ENCODE measurements at places on chromosomes 7 and 10.

DNA sequence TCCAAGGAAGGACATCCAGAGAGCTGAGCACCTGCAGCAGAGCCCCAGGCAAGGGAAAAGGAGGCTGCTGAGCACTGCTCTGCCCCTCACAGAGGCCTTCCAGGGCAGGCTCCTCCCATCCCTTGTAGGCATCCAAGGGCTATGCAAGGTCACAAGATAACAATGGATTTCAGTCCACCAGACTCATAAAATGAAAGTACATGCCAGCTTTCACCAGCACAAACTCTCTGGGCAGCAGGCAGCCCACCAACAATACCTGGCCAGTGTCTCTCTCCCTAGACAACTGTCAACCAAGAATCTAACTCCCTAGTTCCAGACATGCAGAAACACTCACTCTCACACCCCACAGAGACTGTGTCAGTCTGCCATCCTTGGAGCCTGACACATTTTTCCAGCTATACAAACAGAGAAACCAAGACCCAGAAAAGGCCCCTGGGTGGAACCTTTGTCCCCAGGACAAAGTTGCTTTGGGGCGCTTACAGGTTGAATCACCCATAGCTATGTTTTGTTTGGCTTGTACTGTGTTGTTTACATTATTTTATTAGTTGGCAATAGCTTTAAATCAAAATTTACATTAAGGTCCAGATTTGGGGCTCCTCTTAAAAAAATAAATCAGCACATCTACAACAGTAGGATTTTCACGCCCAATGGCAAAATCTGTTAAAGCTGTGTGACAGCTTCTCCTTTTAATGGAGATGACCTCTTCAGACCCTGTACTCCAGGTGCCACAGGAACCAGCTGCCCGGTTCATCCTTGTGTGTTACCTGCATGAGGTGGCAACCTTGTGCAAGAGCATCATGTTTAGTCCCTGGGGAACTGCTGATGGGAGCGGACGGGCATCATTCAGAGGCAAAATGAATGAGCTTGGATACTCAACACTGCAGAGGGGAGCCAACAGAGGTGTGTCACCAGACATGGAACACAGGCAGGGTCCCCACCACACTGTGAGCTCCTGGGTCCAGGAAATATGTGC, 5.2 kb downstream of the GRID1 start:
- no peak for DNase-seq

- DNase-seq, result peak; percentile 33
These were observed 1.5 kb downstream of the GSDME start for GRCh38 chr7:24755541-24756407.

- DNase-seq, result no peak
These were observed 111.8 kb downstream of the WDR11 start for GRCh38 chr10:120962756-120963593.

DNA sequence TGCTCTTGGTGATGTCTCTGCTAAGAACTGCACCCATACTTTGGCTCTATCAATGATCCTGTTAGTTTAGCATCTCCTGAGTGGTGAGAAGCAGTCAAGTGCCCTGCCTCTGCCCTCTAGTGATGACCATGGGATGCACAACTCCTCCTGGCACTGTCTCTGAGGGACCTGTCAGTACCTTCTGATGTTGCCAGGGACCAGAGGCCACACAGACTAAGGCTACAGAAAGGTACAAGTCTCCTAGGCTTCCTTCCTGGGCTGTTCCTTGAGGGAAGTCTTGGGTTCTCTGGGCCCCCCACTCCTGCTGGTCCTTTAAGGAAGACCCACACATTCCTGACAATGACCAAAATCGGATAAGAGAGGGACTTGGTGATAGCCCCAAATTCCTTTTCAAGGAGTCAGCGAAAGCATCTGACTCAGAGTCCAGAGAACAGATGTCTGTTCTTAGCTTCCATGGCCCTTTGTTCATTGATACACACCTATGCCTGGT, 15.3 kb downstream of the NKX2-3 start:
- DNase-seq, result no peak

DNA sequence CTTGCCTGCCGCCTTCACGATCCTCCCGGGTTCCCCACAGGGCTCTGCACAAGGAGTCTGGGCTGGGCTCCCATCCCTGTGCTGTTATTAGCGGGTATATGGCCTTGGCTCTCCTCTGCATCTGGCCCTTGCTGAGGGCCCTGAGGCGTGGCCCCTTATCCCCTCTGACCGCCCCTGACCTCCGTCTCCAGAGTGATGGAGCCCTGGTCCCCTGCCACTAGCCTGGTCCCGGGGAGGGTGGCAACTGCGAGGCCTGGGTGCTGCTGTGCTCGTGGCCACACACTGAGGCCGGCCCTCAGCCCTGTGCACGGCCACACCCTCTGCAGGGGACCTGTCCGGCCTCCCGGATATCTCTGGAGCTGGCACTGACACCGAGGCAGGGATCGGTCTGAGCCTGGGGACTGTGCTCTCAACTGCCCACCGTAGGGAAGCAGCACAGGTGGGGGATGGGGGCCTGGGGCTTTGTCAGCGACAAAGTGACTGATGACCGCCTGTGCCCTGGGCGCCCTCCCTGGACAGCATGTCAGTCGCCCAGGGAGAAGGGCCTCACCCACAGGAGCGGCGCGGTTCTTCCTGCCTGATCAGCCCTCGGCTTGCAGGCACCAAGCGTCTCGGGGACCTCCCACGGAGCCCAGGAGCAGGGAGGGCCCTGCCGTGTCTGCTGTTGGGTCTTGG, 72.4 kb downstream of the NKX6-2 start:
- no peak for DNase-seq

DNA sequence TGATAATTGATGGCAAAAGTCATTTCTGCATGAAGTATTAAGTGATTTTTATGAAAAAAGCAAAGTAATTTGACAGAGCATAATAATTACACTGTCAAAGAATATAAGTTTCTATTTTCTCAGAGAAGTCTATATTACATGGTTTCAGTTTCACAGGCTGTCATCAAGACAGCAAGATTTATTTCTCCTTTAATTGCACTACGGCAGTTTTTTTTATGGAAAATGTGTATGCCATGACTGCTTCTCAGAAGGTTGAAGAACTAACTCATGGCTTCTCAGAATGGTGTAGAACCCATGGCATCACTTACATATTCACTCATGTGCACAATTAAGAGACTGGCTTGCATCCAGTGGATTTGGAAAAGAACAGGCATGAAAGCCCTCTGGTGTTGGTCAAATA, 870.3 kb upstream of the SORCS1 start:
- no peak for DNase-seq

DNA sequence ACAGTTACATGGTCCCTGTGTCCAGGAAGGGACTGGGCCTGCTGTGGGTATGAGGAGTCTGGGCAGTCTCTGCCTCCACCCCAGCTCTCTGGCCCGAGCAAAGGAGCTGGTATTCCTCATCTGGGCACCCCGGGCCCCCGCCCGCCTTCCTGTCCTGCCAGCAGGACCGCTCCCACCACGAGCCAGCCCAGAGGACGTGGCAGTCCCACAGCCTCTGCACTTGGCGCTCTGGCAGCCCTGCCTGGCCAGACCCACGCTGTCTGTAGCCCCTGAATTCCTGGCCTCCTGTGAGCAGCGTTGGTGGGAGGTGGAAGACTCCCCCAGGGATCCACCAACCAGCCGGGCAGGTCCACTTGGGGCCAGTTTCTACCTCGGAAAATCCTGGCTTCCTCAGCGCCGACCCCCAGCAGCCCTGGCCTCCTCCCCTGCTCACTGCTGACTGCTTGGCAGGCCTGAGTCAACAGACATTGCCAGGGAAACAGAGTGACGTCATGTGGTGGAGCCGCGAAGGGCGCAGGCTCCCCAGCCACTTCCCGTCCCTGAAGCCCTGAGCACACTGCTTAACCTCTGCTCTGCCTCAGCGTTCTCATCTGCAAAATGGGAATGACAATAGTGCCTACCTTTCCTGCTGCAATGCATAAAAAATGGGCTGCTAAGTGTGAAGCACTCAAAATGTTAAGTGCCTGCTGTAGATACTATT, 21.6 kb upstream of the LIMK1 start:
- DNase-seq, result peak; percentile 26

GRCh38 chr10:101848408-101848807, 4.8 kb upstream of the KCNIP2 start:
- DNase-seq, result no peak

DNA sequence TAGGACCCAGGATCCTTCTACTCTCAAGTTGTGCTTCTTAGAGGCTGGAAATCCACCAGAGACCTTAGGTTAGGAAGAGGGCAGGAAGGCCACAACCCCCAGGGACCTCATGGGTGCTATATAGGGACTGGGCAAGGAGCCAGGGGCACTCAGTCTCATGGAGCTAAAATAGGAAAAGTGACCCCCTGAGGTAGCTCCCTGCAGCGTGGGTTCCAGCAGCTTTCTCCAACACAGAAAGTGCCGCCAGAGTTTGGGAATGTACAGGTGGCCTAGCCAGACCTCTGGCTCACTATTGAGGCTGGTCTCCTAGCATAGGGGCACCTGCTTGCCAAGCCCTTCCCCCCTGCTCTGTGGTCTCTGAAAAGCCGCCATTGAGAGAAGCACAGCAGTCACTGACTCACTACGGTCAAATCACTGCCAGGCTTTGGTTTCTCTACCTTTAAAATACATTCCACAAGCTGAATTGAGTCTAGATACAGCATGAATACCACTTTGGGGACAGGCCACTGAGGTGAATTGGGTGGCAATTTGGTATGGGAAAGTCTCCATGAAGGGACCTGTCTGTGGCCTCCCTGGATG, 333.2 kb upstream of the PODXL start:
- no peak for DNase-seq

DNA sequence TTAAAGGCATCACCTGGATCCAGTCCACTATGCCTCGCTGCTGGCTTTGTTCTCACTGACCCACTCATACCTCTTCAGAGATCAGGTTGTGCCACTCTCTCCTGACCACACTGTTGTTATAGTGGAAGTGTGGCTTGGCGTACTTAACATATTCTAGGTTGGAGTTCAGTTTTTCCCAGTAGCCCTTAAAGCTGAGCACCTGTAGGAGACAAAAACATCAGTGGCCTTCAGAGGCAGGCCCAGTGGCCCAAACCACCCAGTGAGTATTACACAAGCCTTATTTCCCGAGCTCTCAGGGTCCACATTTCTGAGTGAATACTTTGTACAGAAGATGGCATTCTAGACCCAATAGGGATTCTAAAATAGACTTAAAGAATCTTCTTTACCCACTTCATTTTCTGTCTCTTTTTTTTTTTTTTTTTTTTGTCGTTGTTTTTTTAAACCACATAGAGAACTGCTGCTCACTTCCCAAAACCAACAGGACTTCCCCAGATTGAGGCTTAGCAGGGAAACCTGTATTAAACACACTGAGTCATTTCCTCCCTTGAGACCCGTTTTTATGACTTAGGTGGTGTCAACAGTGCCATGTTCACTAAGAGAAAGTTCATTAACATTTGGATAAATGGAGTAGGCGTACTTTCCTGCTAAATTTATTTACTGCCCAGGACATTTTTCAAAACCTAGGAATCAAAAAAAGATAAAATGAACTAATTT, 85.8 kb downstream of the GSAP start:
- DNase-seq, result no peak

GRCh38 chr10:132762267-132762666, 23.7 kb downstream of the NKX6-2 start:
- peak; percentile 23 for DNase-seq

DNA sequence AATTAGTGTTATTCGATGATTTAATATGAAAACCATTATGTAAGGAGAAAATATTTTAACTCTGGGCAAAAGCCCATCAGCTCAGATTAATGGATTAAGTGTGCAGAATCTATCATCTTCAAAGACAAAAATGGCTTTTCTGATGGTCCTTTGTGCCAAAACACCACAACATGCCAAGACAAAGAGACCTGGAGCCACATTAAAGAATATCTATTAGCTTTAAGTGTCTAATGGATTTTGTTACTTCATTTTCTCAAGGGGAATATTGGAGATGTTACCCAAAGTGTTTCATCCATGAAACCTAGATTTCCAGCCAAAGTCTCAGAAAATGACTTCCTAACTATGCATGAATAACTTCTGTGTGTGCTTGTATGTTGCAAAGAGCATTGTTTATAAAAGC, 57.3 kb downstream of the MKX start:
- DNase-seq, result no peak

DNA sequence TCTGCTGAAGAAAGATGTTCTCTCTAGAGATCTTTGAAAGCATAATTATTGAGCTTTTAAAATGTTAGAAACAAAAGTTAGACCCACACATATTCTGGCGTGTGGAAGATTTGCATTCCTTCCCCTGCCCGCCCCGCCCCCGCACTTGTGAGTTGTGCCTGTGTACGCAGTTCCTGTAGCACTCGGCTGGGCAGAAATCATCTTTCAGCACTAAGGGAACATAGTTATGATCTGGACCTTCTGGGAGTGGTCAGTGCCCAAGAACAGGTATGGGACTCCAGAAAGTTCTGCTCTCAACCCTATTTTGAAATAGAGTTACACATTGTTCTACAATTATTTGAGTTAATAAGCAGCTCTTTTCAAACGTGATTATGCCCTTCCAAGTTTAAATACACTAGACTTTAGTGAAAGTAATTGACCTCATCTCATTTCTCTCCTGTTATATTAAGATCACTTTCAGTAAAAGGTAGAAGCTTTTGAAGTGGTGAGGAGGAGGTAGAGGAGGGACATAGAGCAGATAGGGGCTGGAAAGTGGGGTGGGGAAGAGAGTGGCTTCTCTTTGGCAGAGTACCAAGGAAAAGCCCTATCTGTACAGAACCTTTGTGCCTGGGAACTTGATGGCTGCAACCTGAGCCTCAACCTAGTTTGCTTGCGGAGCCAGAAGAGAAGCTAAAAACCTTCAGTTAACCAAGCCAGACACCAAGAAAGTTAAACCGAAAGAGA, 5.7 kb downstream of the BLVRA start:
- no peak for DNase-seq

GRCh38 chr7:7909376-7909775, 59.2 kb upstream of the GLCCI1 start:
- no peak for DNase-seq

DNA sequence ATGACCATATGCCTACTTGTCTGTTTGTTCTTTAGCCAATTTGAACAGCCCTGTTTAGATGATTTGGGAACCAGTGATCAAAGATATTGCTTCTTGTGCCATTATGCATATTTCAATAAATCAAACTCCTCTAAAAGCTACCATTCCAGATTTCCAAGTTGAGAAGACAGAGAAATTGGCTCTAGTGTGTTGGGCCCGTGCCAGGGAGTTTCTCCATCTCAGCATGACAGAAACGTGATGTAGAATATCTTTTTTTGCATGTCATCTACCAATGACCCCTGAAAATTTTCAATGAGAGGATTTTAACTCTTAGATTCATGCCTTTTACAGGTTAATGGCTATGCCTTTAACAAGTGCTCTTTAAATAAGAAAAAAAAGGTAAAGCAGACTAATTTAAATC, 50.7 kb upstream of the CABCOCO1 start:
- DNase-seq, result no peak

GRCh38 chr7:20684581-20684980, 69.1 kb downstream of the ABCB5 start:
- DNase-seq, result no peak

GRCh38 chr10:246431-246830, 111.2 kb downstream of the ZMYND11 start:
- no peak for DNase-seq

DNA sequence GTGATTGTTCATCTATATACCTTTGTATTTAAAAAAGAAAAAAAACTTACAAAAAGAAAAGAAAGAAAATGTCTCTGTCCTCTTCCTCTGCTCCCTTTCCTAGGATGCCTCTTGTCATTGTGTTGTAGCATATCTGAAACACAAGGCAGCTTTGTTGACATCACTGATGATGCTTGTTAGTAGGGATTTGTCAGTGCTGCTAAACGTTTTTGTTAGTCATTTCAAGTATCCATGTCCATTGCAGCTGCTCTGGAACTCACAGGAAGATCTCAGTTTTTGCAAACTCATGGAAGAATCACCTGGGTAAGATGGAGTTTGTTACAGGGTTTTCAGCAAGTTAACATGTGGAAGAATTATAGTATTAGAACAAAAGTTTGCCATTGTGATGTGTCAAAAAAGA, 123.6 kb downstream of the CCSER2 start:
- no peak for DNase-seq

- no peak for DNase-seq
These were observed 21.4 kb upstream of the KIF20B start for GRCh38 chr10:89679986-89680385.
